ENCODE measurements at places on chromosomes 1 and 21.
A peak's percentile ranks its signal among the peaks of the same experiment; 100 is the strongest.

GRCh38 chr1:67674260-67675011 lies 10.6 kb upstream of the GADD45A start:
- peak; percentile 45 for DNase-seq

GRCh38 chr1:221786647-221787046 lies 44.8 kb upstream of the DUSP10 start:
- no peak for DNase-seq

DNA sequence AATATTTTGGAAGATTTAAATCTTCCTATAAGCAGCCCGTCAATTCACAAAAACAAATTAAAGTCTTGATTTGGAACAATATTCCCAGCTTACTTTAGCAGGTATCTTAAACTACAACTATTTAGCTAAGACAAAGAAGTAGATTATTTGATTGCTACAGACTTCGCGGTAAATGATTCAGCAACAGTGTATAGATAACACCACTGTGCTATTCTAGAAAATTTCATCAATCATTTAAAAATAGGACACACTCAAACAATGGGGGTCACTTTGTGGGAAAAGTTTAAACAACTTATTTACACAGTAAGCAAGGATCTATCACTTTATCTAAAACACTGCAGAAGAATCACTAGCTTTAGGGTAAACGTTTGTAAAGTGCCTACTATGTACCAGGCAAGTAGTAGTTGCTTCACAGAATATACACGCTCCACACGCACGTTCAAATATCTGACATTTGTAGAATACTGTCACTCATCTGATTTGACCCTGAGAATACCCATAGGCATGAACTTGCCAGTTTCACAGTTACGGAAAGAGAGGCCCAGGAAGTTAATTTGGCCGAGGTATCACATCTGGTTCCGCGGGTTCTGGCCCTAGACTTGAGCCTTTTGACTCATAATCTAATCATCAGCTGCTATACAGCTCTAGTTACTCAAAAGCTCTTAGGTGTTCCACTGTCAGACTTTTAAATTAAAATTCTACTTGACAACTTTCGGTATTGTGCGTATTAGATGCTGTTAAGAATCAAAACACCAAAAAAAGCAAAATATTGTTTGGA lies 876 bp downstream of the DENND2C start:
- peak; percentile 13 for DNase-seq

- DNase-seq: no peak
Observed at GRCh38 chr1:12712076-12712475, 3.8 kb upstream of the AADACL3 start.

DNA sequence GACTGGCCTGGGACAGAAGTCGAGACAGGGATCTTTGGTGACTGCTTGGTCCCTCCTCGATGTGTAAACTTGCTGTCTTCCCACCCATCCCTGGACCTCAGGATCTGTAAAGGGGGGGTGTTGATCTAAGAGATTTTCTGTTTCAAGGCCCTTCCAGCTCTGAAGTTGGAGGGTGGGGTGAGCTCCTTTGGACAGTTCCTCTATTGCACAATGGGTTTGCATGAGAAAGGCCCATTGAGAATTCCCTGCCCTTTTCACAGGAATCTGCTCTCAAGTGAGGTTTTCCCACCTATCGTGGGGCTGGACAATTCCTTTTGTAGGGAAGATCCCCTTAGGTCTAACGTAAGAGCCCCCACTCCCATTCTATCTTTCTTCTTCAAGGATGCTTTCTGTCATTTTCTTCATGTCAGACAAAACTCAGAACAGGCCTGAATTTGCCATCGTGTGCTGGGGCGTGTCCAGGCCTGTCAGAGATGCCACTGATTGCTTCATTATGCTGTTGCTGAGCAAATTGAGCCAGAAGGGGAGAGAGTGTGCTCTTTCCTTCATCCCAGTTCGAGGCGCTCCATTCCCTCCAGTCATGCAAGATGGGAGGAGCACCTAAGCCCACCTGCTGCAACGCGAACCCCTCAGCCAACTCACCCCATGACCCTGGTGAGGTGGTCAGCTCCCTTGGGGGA lies 149.9 kb upstream of the IGSF21 start:
- DNase-seq: no peak

DNA sequence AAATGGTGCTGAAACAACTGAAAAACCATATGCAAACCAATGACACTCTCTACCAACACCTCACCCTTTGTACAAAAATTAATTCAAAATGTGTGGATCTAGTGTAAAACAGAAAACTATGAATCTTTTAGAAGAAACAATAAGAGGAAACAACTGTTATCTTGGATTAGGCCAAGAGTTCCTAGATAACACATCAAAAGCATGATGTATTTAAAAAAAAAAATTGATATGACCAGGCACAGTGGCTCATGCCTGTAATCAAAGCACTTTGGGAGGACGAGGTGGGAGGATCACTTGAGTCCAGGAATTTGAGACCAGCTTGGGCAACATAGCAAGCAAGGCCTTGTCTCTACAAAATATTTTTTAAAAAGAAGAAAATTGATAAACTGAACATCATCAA lies 79.0 kb downstream of the EIF4G3 start:
- DNase-seq: no peak

DNA sequence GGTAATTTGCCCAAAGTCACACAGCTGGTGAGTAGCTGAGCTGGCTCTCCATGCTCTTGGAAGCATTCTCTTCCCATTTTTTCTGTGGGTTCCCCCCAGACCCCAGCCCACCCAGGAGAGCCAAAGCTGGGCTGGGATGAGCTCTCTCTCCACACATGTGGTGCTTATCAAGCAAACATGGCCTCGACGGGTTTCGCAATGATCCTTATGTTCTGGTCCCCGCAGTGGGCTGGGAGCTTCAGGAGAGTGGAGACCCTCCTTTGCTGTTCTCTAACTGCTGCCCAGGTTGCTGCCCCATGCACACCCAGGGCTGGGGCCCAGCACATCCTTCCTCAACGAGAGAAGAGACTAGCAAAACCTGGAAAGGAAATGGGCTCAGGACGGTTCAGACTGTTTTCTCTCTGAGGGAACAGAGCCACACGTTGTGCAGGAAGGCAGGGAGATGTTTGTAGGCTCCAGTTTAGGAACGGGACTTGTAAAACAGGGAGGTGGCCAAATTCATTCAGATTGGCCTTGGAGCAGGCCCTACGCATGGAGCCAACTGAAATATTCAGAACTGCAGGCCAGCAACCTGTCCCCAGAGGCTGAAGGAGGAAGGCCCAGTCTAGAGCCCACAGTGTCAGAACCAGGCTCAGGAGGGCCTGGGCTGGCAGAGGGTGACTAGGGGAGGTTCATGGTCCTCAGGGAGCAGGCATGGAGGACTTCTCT lies 27.2 kb upstream of the CSF1 start:
- no peak for DNase-seq

DNA sequence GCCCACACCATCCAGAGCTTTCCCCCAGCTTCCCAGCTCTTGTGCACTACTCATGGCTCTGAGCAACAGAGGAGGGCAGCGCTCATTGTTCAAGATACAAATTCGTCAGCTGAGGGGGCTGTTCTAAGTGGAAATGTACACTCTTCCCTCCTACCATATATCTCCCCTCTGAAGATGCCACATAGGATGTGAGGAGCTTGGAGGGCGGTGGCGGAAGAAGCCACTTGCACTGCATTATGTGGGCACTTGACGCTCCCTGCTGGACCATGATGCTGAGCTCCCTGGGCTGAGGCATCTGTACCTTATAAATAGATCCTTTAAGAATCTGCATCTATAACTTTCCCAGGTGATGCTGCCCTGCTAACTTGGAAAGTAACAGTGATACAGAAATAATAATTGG lies 477.6 kb upstream of the DEPDC1 start:
- no peak for DNase-seq

DNA sequence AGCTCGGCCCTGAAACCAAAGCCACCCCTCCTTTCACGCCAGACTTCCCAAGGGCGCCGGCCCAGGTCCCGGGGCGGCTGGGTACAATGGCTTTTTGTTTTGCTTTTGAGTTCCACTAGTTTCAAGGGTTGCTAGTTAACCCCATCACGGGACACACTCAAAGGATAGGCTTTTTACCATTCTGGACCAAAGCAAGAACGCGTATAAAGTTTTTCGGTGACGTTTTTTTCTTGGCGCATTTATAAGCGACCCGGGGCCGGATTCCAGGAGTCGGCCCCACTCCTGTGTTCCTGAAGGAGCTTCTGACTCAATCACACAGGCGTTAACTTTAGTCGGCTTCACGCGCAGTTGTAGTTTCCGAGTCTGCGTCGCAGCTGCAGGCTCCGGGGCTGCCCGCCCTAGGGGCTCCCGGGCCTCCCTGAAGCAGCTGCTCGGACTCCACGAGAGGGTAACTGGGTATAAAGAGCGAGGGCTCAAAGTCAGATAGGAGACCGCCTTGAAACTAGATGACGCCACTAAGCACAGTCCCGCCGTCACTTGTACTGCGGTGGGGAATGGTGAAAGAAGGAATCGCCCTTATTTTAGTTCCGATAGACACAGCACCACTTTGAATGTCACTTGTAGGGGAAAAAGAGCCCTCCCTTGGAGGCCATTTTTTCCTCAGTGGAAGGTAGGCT lies 707 bp upstream of the KLHL21 start:
- peak; percentile 83 for DNase-seq

DNA sequence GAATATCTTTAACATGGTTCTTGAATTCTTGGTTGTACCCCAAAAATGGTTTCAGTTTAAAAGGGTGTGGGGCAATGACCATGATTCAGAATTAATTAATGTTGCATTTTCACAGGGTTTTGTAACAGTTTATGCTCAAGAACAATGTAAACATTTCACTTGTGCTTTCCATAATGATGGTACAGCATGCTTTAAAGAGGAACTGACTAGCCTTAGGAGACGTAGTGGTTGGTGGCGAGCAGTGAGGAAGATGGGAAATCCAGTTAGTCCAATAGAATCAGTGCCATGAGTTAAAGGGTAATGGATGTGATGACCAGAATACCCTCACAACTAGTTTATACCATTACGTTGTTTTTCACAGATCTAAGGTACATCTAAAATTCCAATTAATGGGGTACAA lies 138.0 kb downstream of the HS2ST1 start:
- no peak for DNase-seq

- DNase-seq: no peak
Observed at GRCh38 chr1:172480431-172480830, 36.6 kb upstream of the PIGC start.
